ENCODE measurements at places on chromosomes 4 and X.

GRCh38 chrX:40433160-40433559 is 147.6 kb upstream of the ATP6AP2 start:
- no peak for DNase-seq

GRCh38 chr4:87105101-87105845 is 115.1 kb downstream of the KLHL8 start:
- no peak for DNase-seq

DNA sequence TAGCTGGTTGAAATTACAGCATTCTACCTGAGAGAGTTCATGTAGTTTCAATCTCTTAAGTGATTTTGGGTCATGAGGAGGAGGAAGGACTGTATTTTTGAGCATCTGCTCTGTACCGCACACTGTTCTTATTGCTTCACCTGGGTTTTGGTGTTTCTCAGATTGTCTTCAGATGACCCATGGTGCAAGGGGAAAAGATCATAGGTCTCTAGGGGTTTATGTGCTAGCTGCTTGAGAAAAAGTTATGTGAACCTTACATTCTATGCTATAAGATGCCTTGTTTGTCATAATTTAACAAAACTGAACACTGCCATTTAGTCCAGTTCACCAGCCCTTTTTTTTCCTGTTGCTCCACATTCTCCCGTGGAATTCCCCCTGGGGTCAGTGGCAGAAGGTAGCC is 60.4 kb downstream of the PDK3 start:
- no peak for DNase-seq

DNA sequence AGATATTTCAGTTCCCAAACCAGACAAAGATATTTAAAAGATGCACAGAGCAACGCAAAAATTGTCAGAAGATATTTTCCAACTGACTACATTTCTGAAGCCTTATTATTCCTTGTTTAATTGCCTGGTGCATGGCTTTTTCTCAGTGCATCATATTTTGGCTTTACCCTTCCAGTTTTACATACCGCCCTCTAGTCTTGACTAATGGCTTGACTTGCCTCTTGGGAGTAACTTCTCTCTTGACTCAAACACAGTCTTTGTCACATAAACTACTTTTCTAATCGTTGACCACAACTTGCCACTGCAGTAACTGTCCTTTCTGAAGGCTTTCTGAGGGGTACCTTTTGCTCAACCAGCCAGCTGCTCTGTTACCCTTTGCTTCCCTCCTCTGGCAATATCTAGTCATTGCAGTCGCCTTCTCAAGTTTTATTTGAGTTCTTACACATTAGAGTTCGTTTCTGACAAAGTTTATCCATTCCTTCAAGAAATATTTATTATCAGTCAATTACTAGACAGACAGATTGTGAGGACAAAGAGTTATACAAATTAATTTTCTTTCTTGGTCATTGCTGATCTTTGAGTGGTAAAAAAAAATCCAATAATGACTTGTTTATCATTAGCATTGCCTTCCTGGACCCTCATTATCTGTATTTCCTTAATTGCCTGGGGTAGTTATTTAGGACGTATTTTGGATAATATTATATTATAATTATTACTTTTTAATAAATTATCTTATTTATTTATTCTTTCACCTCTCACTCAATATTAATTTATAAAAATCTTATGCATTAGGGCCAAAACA is 506.9 kb upstream of the PCDH10 start:
- DNase-seq, result no peak

Data from stimulated activated CD4-positive, alpha-beta T cell treated with anti-CD3 and anti-CD28 coated beads, Interleukin-4, amount 100 ng/mL, for 4 hours (primary cell).